NCI-H2081 (cell line): ENCODE measurements at places on chromosomes 12 and 14.
A peak's percentile ranks its signal among the peaks of the same experiment; 100 is the strongest.

DNA sequence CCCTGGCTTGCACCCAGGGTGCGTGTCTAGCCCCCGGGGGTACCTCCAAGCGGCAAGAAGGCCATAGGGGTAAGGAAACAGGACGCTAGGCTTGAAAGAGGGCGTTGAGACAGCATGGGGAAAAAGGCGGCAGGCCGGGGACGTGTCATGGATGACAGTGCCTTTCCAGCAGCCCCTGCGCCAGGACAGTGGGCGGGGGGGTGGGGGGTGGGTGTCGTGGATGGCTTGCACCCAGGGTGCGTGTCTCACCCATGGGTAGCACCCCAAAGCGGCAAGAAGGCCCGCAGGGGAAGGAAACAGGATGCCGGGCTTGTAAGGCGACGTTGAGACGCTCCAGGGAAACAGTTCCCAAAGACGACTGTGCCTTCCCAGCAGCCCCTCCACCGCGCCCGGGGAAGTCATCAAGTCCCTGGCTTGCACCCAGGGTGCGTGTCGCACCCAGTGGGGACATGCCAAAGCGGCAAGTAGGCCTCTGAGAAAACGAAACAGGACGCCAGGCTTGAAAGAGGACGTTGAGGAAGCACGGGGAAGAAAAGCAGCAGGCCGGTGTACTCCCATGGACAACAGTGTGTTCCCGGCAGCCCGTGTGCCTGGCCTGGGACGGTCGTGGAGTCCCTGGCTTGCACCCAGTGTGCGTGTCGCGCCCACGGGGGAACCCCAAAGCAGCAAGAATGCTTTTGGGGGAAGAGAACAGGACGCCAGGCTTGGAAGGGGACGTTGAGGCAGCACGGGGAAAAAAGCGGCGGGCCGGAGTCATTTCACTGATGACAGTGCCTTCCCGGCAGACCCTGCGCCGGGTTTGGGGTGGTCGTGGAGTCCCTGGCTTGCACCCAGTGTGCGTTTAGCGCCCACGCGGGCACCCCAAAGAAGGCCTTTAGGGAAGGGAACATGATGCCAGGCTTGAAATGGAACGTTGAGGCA, 163.5 kb upstream of the ALG10B start:
- DNase-seq: no peak

DNA sequence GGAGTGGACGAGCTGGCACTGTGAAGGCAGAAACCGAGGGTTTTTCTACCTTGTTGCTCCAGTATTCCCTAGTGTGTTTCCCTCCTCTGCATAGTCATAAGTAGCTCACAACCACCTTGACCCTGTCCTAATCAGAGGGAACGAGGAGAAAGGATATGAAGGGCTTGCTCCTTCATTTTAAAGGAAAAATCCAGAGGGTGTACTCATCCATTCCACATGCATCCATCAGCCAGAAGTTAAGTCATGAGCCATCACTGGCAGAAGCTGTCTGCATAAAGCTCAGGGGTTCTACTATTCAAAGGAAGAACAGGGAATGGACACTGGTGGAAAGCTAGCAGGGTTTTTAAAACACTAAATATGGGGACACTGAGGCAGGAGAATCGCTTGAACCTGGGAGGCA, 84.3 kb upstream of the FOXN3 start:
- no peak for DNase-seq

GRCh38 chr14:91568626-91569025, 58.5 kb upstream of the PPP4R3A start:
- DNase-seq: no peak

- DNase-seq: no peak
These were observed 96.8 kb upstream of the TMEM132C start for GRCh38 chr12:128170181-128170580.

- DNase-seq: no peak
These were observed 16.5 kb downstream of the GMFB start for GRCh38 chr14:54472315-54472714.

- DNase-seq: no peak
These were observed 415.5 kb downstream of the PCNX1 start for GRCh38 chr14:71322655-71323250.

GRCh38 chr12:121423682-121424623, 24.0 kb downstream of the RNF34 start:
- no peak for DNase-seq

DNA sequence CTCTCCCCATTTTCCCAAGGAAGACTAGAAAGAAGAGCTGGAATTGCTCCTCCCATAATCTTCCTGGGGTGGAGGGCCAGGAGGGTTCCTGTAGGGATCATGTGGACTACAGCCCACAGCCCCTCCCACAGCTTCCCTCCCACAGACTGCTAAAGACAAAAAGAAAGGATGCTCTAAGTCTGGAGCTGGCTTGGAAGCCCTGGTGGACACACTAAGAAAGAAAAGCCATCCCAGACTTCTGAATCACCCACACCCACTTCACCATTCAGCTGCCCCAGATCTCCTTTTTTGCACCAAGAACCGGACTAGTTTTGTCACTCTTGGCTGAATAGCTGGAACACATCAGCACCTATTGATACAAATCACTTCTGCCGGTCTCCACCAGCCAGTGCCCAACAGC, 56.8 kb upstream of the PLXNC1 start:
- DNase-seq: no peak

DNA sequence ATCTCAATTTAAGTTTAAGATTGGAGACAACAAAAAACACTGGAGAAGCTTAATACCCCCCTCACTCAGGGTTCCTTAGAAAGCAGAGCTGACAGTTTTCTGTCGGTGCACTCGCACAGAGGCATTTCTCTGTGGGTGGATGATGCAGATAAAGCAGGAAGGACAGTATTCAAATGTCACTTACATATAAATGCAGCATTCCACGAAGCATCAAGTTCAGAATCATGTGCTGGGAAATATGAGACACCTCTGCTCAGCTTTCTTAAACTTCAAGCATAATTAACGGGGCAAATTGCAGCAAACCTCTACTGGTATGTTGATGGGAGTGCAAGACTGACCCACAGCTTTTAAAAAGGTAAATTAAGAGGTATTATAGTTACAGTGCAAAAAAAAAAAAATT, 68.7 kb downstream of the DICER1 start:
- DNase-seq: no peak

- DNase-seq: no peak
These were observed 25.0 kb upstream of the HSPB8 start for GRCh38 chr12:119153477-119154434.

GRCh38 chr14:56274556-56274955, 156.3 kb downstream of the PELI2 start:
- DNase-seq: no peak

GRCh38 chr14:94081386-94081820, 293 bp downstream of the IFI27L1 start:
- no peak for DNase-seq

- DNase-seq: no peak
These were observed 80.1 kb downstream of the DACT1 start for GRCh38 chr14:58717813-58718212.

- DNase-seq: no peak
These were observed 166.7 kb downstream of the RAD51B start for GRCh38 chr14:67986131-67986841.

- no peak for DNase-seq
These were observed 72.8 kb downstream of the TTC7B start for GRCh38 chr14:90743425-90743824.

- no peak for DNase-seq
These were observed 44.8 kb downstream of the FBXW8 start for GRCh38 chr12:116955382-116956021.

DNA sequence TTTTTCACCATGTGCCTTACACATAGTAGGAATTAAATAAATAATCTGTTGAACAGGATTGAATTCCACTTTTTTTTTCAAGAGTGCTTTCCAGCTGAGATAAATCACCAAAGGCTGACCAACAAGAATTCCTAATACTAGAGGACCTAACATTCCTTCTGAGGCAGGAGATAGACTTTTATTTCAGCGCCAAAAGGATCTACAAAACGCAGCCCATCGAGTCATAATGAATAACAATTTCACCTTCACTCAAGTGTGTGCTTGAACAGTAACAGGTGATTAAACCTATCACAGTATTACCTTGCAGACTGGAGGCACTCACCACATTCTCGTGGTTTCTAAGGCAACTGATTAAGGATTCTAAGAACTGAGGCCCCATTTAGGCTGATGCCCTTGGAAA, 224.3 kb upstream of the ATP2B1 start:
- DNase-seq: no peak

- DNase-seq: no peak
These were observed 353.6 kb downstream of the MED13L start for GRCh38 chr12:115923851-115924250.

DNA sequence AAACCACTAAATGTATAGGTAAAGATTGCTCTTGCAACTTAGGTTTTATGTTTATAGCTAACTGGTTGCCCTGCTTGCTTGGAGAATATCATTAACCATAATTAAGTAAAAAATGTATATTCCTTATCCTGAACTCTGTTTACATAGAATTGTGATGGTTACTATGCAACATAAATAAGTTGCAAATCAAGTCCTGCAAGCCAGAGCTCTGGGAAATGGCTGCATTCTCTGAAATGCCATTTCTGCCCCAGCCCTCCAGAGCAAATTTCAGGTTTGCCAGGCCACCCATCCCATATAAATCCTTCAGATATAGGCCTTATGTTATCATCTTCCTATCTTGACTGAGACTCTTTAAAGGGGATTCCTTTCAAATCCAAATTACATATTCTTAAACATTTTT, 118.4 kb upstream of the MYF6 start:
- DNase-seq: no peak

DNA sequence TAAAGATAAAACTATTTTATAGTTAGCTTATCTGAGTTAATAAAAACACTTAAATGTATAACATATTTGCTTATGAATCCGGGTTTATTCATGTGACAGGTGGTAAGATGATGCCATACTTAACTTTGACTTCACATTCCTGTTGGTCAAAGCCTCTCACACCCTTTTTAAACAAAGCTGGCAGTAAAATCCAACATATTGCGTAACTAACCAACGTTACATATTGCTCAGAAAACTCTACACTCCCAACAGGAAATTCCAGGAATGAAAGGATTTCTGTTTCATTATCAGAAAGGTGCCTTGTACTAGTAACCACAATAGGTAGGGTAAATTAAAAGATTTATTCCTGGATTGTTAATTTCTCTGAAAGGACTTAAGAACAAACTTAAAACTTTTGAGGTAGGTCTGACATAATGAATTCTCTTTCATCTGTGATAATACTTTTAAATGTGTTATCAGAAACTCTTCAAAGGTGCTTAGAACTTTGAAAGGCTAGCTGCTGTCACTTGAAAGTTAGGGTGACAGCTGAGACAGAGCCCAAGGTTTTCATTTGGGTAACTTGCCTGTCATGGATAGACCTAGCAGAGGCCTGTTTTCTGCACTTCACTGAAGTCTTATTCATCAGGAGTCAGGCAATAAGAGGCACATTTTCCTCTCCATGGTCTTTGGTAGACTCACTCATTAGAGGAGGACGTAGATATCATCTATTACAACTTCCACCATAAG, 23.8 kb upstream of the CATSPERB start:
- no peak for DNase-seq

DNA sequence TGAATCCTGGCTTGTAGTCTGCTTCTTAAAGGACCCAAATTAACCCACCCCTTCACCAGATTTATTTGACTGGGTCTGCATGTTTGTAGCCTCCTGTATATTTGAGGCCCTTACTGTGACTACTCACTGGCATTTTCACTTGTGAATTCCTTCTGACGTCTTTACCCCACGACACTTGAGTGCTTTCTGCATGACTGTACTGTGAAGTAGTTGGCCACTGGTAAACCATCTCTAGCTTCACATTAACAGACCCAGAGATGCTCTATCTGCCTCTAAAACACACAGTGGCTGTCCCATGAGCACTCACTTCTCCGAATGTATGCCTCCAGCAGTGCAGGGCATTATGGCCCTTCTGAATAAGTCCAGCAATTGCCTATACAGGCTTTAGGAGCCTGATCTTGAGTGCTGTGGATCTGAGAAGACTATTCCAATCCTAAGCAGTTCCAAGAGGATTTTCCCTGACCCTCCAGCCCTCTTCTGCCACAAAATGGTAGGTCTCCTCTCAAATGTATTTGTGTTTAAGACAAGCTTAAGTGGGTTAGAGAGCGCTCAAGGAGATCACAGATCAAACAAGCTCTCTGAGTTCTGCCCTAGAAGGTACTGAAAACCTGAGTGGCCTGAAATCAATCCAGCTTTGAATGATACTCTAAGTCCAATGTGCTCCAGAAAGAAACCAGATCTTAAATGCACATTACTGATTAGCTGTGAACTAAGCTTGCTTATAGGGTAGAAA, 534.7 kb downstream of the RPS29 start:
- DNase-seq: no peak

GRCh38 chr12:120741476-120742421, 16.1 kb downstream of the ACADS start:
- no peak for DNase-seq

GRCh38 chr14:88825503-88825902, 1.1 kb downstream of the TTC8 start:
- DNase-seq: no peak

GRCh38 chr14:54676812-54677708, 110.1 kb downstream of the SAMD4A start:
- DNase-seq: no peak

GRCh38 chr12:28878629-28879028, 270.4 kb upstream of the FAR2 start:
- DNase-seq: no peak

DNA sequence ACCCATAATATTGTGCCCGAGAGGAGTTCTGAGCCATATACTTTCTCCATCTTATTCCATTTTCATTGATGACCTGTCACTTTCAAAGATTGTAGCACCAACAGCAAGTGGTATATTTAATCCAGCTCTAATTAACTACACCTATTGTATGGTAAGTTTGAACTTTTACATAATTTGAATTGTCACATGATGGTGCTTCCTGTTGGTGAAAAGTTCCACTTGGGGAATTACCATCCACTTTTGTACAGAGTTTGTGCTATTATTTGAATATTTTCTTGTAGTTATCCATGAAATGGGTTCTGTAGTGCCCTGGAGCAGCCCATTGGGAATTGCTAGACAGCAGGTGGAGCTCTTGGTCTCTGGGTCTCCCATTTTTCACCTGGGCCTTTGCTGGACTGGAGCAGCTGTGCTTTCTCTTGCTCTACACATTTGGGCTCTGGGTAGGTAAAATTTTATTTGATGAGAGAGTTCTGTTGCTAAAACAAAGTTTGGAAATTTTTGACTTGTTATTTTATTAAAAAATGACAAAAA, 3.0 kb downstream of the SMCO3 start:
- DNase-seq: peak; percentile 13

GRCh38 chr12:27233814-27234213, 10.3 kb upstream of the STK38L start:
- DNase-seq: no peak

DNA sequence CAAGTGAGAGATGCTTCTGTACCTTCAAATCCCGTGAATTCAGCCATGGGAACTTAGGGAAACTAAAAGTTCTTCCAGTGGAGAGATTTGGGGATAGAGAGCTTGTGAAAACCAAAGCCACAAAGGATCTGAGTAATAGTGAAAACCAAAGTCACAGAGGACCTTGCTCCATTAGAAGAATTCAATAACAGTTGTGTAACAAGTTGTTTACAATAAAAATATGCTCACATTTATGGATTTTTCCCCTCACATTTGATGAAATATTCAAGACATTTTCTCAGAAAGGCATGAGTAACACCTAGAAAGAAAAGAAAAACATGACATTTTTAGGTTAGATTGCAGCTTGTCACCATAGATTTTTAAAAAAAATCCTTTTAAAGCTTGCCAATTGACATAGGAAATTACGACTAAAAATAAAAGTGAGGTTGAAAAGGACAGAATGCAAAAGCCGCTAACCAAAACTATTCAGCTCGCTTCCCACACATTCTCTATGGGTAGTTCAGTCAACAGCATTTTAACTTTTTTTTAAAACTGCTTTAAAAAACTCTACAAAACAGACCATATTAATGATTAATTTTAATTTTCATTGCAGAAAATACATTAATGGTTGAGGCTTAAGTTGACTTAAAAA, 113.2 kb downstream of the CAND1 start:
- no peak for DNase-seq
